ENCODE measurements at places on chromosomes 6 and 20. TPM values are rescaled to one million over a fixed set of nuclear protein-coding genes. Genes with fewer than 3 reads are reported as not detected.
A peak's percentile ranks its signal among the peaks of the same experiment; 100 is the strongest.

- DNase-seq = no peak
- no peaks in the 10 kb centered on the region for H3K36me3 ChIP-seq
- no peak overlapping the region for H3K4me3 ChIP-seq
- no peak overlapping the region for H3K27ac ChIP-seq
Measured at GRCh38 chr6:22135395-22135794, 161.4 kb downstream of the PRL start.

DNA sequence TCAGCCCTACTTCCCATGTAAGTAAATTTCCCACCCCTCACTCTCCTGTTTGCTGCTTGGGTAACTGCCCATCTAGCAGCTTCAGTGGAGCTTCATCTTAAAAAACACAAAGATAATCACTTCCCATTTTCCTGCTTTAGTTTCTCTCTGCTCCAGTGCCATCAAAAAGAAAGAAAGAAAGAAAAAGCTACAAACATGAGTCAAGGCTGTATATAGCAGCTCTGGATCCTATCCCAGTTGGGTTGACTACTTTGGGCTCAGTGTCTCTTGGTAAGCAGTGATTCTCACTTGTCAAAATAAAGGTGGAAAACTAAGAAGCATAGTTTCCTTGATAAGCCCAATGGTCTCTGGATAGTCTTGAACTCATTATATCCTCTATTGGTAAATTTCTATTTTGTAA lies 48.7 kb upstream of the SRPK1 start:
- no peak for DNase-seq
- H3K27me3 ChIP-seq = no peaks in the 10 kb centered on the region
- no peaks in the 10 kb centered on the region for H3K4me1 ChIP-seq
- H3K27ac ChIP-seq = no peak overlapping the region

DNA sequence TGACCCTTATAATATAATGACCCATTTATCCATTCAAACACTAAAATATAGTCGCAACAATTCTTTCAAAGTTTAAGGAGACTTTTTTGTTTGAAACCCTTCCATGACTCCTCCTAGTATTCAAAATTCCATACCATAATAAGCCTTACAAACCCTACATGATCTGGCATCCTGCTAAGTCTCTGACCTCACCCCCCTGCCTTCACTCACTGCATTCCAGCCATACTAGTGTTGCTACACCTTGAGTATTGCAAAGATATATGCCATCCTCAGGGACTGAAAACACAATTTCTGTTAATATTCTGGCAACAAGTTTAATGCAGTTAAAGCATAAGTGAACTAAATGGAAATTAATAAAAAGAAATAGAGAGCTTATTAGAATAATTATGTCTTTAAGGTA lies 168.4 kb downstream of the EYS start:
- H3K4me1 ChIP-seq = no peaks in the 10 kb centered on the region
- H3K4me3 ChIP-seq = no peak overlapping the region
- H3K27me3 ChIP-seq = no peaks in the 10 kb centered on the region
- H3K36me3 ChIP-seq = no peaks in the 10 kb centered on the region
- no peak overlapping the region for H3K27ac ChIP-seq

NEURL2 gene
- 12.6 TPM for polyA plus RNA-seq

DNA sequence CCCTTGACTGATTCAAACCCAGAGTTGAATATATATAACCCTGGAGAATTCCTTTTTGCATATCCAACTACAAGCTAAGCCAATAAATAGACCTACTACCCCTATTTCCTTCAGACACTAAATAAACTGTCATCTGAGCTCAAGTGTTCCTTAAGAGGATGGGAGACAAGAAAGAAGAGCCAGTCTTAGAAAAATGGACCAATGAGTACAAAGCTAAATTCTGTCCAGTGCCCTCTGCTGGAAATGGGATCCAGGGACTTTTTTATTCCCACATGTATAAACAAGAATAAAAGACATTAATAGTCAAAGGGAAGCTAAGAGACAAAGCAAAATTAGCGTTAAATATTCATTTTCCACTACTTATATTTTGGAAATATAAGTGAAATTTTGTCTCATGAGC lies 4.8 kb downstream of the PPP1R10 start:
- no peak for DNase-seq
- peaks cover 16% of the 10 kb centered on the region for H3K4me1 ChIP-seq
- H3K36me3 ChIP-seq = peaks cover 46% of the 10 kb centered on the region
- H3K27ac ChIP-seq = no peak overlapping the region
- H3K4me3 ChIP-seq = no peak overlapping the region

DNA sequence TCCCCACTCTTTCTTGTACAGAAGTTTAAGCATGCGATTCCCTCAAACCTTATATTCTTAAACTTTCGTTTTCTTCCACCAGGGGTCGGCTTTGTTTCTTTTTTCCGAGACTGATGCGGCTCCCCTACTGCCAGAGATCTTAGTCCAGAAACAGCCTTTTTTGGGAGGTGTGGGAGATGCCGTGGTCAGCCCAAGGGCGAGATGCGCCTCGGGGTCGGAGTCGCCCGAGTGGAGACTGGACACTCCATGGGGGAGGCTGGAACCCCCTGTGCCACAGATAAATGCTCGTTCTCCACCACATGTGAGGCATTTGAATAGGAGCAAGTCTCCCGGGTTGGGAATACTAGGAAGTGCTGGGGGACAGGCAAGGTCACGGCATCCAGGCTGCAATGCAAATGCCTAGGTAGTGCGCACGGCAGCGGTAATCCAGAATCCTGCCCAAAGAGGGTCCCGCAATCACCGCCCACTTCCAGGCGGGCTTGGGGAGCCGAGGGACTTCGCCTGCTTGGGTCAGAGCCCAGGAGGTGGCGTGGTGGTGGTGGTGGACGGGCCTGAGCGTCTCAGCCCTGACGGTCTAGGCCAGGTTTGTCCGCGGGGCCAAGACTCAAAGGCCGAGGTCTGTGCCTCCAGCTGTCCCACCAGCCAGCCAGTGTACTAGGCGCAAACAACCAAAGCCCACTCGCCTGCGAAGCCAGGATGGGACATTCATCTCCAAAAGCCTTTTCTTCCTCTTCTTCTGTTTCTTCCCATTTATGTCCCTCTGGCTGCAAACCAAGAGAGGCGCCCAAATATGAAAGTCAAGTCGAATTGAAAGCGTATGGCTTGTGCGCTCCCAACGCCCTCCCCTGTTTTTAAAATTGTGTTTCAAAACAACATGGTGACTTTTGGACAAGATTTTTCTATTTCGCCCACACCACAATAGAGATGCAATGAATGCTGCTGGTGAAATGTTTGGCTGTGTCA lies 39.3 kb upstream of the OSTM1 start:
- no peak overlapping the region for H3K27ac ChIP-seq
- DNase-seq = peak; percentile 82
- H3K36me3 ChIP-seq = no peaks in the 10 kb centered on the region
- no peak overlapping the region for H3K4me3 ChIP-seq

GRCh38 chr6:75419416-75419815 lies 74.2 kb downstream of the FILIP1 start:
- no peaks in the 10 kb centered on the region for H3K4me1 ChIP-seq
- no peaks in the 10 kb centered on the region for H3K27me3 ChIP-seq
- peak overlapping the region; percentile 15 for H3K27ac ChIP-seq
- DNase-seq = peak; percentile 65

- no peaks in the 10 kb centered on the region for H3K4me1 ChIP-seq
- DNase-seq = no peak
- H3K27me3 ChIP-seq = no peaks in the 10 kb centered on the region
- no peak overlapping the region for H3K27ac ChIP-seq
- H3K4me3 ChIP-seq = no peak overlapping the region
- no peaks in the 10 kb centered on the region for H3K36me3 ChIP-seq
Measured at GRCh38 chr6:34941421-34941820, 52.4 kb downstream of the ANKS1A start.

CCN5 gene
- 0.25 TPM for polyA plus RNA-seq

DNA sequence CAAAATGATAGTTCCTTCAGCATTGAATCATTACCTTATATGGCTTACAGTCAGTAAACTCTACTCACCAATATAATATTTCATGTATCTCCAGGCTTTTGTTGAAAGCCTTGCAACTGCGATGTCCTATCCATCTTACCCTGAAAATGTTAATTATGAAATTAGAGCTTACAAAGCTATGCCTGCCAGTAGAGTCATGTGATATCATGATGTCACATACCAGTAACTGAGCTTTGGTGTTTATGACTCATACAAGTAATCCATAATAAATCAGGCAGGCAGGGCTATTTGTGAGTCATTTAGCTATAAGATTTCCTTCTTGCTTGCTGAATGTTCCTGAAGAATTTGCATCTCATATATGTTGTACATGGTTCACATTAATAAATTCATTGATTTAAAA lies 44.9 kb upstream of the FAM83B start:
- no peaks in the 10 kb centered on the region for H3K27me3 ChIP-seq
- H3K4me1 ChIP-seq = no peaks in the 10 kb centered on the region
- DNase-seq = peak; percentile 45
- H3K36me3 ChIP-seq = no peaks in the 10 kb centered on the region
- H3K4me3 ChIP-seq = no peak overlapping the region
- H3K27ac ChIP-seq = no peak overlapping the region

Data from muscle of leg (tissue), 16 donors.